Ascending aorta (tissue), 2 donors: ENCODE measurements at places on chromosomes 3 and 15.

DNA sequence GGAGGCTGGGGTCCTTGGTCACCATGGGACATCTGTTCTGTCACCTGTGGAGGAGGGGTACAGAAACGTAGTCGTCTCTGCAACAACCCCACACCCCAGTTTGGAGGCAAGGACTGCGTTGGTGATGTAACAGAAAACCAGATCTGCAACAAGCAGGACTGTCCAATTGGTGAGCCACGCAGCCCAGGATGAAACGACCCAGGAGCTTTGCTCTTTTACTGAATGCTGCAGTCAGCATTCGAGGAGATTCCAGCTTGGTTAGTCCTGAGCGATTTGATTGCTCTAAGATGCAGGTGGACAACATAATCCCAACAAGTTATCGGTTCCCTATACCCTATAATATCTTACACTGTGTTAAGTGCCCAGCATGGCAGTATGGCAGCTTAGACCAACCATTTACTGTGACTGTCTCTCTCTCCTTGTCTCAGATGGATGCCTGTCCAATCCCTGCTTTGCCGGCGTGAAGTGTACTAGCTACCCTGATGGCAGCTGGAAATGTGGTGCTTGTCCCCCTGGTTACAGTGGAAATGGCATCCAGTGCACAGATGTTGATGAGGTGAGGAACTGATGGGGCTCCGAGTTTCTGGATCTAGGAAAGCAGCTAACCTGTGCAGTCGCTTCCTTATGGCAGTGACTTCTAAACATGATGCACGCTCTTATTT, 7.8 kb downstream of the THBS1 start:
- H3K27ac ChIP-seq, result no peak overlapping the region
- DNase-seq, result no peak
- H3K27me3 ChIP-seq, result no peaks in the 10 kb centered on the region
- peaks cover 96% of the 10 kb centered on the region for H3K36me3 ChIP-seq

DNA sequence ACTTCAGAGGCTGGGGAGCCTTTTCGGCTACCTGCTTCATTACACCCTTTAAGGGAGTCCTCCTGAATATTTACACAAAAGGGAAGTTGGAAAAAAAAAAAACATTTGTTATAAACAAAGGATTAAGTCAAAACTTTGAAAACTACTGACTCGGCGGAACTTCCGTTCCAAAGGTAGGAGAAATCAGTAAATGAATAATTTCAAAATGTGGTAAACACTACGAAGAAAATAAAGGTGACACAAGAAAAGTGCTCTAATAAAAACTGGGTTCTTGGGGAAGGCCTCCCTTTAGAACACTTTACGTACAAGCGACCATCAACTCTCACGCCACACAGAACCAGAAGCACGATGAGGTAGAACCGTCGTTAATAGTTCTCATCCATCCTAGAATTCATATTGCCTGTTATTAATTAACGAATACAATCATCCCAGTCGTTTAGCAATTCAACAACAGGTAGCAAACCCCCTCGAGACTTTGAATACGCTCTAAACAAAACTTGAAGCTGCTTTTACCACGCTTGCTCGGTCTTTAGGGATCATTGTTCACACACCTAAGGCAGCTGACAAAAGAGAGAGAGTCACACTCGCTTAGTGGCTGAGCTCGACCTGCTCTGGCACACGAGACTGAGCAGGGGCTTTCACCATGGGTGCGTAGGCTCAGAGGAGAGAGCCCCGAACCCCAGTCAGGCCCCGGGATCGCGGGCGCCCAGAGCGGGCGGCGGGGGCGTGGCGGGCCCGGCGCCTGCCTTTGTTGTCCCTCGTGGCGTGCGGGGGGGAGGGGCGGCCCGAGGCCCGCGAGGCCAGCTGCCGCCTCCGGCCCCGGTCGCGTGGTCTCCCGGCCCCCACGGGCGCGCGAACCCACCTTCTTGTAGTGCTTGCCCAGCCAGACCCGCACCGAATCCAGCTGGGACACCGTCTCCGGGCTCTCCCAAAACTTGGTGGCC, 680 bp downstream of the SMARCC1 start:
- H3K36me3 ChIP-seq, result no peaks in the 10 kb centered on the region
- no peaks in the 10 kb centered on the region for H3K27me3 ChIP-seq
- H3K4me1 ChIP-seq, result no peaks in the 10 kb centered on the region
- peak; percentile 76 for DNase-seq

DNA sequence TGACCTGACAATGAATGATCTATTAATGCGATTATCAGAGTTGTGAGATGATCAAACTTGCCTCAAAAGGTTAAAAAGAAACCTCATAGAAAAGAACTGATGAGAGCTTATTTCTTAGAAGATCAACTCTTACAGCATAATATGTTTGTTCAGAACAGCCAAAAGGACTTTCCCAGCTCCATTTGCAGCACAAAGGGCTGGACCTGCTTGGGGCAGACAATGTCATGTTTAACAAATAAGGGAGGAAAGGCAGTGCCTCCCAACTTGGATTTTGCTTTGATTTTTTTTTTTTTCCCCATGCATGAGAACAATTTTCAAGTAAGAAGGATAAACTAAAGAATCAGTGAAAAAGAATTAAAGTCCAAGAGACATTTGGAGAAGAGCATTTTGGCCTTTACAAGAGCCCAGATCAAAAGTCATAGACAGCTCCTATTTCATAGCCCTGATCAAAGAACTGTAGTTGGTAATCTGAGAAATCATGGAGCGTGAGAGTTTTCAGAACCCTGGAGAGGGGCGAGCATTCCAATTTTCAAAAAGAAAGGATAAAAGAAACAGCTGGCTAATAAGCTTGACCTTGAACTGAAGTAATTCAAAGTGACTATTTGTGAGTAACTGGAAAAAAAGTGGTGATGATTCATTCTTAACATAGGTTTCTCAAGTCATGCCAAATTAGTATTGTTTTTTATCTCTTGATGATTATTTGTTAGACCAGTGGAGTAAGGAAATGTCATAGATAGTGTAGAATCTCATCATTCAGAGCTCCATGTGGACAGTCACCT, 136.0 kb upstream of the CFAP20DC start:
- no peak overlapping the region for H3K27ac ChIP-seq
- H3K4me1 ChIP-seq, result no peaks in the 10 kb centered on the region
- no peak overlapping the region for H3K4me3 ChIP-seq

DNA sequence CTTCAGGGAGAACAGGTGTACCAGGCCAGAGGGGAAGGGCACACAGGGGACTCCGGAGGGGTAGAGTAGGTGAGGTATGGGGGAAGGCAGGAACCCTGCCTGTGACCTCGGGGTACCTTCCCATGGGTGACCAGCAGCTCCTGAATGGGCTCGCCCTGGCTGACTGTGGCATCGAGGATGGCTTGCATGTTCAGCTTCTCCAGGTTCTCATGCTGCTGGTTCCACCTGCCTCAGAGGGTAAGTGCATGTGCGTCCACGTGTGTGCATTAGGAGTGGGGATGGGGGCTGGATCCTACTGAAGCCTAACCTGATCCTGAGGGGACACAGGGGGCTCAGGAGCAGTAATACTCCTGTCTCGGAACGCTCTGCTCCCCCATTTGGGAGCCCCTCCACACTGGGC, 524 bp downstream of the ZMYND10 start:
- no peak overlapping the region for H3K27ac ChIP-seq
- no peaks in the 10 kb centered on the region for H3K36me3 ChIP-seq
- H3K4me1 ChIP-seq, result peaks cover 31% of the 10 kb centered on the region
- no peaks in the 10 kb centered on the region for H3K27me3 ChIP-seq
- H3K4me3 ChIP-seq, result peak overlapping the region; percentile 63
